ENCODE measurements at places on chromosomes 16 and 17. TPM values are rescaled to one million over a fixed set of nuclear protein-coding genes. Genes with fewer than 3 reads are reported as not detected.

The RRAD gene
- 9.1 TPM for polyA plus RNA-seq

The KCTD19 gene
- polyA plus RNA-seq, result 6.5 TPM

The MEIOC gene
- 0.82 TPM for polyA plus RNA-seq

The SLC35G6 gene
- polyA plus RNA-seq, result 0.40 TPM

The PLA2G10 gene
- polyA plus RNA-seq, result 0.52 TPM

DNA sequence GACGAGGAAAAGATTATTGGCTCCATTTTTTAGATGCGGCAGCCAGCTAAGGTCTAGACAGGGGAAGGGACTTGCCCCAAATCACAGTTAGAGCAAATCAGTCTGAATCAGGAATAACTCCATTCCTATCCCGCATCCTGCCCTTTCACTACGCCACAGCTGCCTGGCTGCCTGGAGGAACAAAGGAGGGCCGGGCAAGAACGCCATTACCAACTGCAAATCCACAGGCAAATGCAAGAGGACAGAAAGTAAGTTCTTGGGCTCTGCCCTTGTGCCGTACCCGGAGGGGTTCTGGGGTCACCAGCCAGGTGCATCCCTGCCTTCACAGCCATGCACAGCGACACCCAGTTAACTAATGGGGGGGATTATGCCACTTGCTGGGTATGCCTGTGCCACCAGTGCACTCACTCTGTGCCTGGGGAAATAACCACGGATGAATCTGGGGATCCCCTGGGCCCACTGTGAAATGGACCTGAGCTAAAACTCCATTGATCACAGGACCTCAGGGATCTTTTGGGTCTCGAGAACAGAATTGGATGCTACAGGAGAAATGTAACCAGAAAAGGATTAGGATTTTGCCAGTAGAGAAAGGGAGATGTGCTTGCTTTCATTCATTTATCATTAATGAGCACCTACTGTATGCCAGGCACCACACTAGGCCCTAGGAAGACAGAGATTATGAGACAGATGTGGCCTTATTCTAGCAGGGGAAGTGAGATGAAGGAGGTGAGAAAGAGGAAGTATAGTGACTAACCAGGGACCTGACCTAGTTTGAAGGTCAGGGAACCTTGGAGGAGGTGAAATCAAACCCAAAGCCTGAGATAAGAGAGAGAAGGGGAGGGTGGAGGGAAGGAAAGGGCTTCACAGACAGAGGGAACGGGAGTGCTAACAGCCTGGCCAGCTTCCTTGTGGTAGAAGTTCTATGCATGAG is 17.7 kb downstream of the BCL7C start:
- no peak for DNase-seq

- no peak for DNase-seq
Measured at GRCh38 chr17:4317610-4318009, 48.9 kb downstream of the UBE2G1 start.

DNA sequence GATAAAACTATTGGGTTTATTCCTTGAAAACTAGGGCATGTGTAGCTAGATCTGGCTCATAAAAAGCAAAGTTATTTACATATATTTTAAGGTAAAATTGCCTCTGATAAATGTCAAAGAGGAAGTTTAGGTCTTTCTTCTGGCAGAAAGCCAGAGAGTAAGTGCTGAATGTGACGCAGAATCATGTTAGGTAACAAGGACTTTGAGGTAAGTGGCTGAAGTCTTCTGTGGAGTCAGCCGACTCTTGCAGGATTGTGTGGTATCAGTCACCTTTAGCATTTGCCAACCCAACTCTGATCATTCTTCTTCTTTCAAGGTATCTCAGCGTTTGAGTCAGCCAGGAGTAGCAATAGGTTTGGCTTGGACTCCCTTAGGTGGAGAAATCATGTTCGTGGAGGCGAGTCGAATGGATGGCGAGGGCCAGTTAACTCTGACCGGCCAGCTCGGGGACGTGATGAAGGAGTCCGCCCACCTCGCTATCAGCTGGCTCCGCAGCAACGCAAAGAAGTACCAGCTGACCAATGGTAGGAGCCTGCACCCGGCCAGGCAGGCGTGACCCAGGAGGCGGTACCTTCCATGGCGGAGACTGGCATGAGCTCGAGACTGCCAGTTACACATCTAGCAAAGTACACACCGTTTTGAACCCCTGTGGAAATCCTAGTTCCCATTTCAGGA is 37.9 kb downstream of the SIAH1 start:
- no peak for DNase-seq

DNA sequence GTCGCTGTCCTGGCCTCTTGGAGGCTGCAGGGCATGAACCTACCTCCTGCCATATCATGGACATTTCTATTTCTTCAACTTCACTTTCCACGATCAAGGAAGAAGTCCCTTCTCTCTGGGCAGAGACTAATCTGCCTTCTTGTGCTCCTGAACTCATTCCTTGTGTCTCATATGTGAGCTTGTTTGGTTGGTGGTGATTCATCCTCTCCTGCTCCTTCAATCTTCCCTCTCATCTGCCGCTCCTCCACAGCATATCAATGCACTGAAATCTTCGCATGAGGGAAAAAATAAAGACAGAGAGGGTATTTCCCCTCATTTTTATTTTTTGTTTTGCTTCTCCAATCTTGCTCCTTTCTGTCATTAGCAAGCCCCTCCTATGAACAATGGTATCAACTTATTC is 571.7 kb upstream of the GOT2 start:
- no peak for DNase-seq

DNA sequence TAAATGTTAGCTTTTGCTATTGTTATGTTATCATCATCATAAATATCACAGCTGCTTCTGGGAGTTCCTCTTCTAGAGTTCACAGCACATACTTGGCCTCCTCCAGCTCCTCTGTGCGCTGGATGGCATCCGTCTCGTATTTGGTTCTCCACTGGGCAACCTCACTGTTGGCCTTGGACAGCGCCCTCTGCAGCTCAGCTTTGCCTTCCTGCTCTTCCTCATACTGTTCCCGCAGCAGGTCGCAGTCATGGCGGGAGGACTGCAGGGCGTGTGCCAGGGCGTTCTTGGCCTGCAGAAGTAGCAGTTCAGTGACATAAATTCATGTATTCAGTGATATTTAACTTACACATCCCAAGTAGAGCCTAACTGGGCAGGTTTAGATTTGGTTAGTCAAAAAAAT is 23.4 kb downstream of the MYH8 start:
- no peak for DNase-seq

GRCh38 chr17:68777243-68777855 is 176.2 kb upstream of the FAM20A start:
- DNase-seq, result peak; percentile 58

DNA sequence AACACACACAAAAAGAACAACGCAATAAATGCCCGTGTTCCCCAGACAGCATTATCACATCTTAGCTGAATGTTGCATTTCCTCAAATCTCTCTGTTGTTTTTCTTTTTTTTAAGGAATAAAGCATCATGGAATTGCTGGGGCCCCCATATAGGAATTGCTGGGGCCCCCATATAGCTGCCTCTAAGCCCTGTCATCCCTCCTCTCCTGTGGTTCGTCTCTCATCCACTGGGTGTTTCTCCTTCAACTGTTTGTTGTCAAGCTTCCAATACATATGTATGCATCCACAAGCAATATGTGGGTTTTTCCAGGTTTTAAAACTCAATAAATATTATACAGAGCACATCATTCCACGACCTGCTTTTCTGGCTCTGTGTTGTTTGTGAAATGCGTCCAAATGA is 43.2 kb downstream of the HSBP1 start:
- DNase-seq, result no peak

DNA sequence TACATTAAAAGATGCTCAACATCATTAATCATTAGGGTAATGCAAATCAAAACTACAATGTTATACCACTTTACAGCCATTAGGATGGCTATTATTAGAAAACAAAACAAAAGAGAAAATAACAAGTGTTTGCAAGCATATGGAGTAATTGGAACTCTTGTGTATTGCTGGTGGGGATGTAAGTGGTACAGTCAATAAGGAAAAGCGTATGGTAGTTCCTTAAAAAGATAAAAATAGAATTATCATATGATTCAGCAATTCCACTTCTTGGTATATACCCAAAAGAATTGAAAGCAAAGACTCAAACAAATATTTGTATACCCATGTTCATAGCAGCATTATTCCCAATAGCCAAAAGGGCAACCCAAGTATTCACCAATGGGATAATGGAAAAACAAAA is 1.4 kb upstream of the CAPNS2 start:
- no peak for DNase-seq

GRCh38 chr17:8015957-8016631 is 13.7 kb downstream of the GUCY2D start:
- no peak for DNase-seq

GRCh38 chr17:50072130-50072529 is 16.2 kb downstream of the ITGA3 start:
- DNase-seq, result no peak

GRCh38 chr16:66569827-66570405 is 3.7 kb downstream of the CMTM1 start:
- no peak for DNase-seq

GRCh38 chr16:84916850-84917249 is 94.5 kb downstream of the ZDHHC7 start:
- no peak for DNase-seq
